Activated CD4-positive, alpha-beta T cell treated with anti-CD3 and anti-CD28 coated beads, Interleukin-2, amount 50 U/mL, for 16 hours (primary cell): ENCODE measurements at places on chromosomes 4 and X.

DNA sequence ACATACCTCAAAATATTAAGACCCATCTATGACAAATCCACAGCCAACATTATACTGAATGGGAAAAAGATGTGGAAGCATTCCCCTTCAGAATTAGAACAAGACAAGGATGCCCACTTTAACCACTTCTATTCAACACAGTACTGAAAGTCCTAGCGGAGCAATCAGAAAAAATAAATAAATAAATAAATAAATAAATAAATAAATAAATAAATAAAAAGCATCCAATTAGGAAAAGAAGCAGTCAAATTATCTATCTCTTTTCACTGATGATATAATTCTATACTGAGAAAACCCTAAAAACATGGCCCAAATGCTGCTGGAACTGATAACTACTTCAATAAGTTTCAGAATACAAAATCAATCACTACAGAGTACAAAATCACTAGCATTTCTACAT lies 67.5 kb downstream of the PRR32 start:
- no peak for DNase-seq

DNA sequence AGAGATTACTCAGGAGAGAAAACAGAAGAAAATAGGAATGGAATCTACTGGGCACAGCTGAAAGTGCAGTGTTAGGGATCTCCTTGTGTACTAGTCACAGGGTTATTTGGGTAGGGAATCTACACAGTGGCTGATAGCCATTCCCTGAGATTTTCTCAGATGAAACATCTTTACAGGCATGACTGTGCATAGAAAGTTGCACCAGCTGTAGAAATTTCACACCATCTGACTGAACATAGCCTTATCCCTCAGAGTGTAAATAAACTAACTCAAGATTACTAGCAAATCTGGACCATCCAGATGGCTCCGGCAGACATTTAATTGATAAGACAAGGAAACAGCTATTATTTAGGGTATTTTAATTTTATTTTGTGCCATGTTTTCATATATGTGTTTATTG lies 2053.5 kb upstream of the TENM3 start:
- no peak for DNase-seq

DNA sequence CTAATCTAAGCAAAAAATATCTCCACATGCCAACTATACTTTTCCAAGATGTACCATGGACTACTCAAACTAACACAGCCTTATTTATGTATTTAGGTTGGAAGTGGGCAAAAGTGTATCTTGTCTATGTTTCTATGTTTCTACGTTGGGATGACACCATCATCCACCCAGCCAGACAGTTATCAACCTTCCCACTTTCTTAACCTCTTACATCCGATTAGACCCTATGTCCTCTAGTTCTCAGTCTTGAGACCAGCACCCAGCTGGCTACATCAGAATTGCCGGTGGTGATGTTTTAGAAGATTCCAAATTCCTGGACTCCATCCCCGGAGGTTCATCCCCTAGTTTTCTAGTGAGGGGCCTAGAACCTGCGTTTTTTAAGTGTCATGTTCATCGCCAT lies 1.0 kb upstream of the AASDH start:
- no peak for DNase-seq

- DNase-seq, result no peak
Observed at GRCh38 chr4:105560421-105560848, 8.0 kb downstream of the ARHGEF38 start.

GRCh38 chr4:108417923-108418322 lies 202.5 kb upstream of the RPL34 start:
- no peak for DNase-seq

DNA sequence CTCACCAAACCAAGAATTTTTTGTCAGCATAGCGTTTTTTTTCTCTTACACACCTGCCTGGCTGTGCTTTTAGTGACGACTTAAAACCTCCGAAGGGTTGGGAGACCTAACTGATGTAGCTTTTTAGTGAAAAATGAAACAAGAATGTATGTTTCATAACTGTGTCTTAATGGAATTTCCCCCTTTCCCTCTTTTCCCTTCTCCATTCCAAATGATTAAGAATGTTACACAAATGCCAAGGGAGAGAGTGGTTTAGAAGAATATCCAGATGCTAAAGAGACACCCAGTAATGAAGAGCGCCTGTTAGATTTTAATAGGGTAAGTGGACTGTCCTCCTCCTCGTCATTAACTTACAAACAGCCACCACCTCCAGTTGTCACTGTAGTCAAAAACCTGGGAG lies 33.2 kb upstream of the TBC1D14 start:
- no peak for DNase-seq

- peak; percentile 14 for DNase-seq
Observed at GRCh38 chrX:13376857-13377549, 57.1 kb upstream of the ATXN3L start.

GRCh38 chr4:26860922-26861433 lies 337 bp downstream of the STIM2 start:
- peak; percentile 56 for DNase-seq

DNA sequence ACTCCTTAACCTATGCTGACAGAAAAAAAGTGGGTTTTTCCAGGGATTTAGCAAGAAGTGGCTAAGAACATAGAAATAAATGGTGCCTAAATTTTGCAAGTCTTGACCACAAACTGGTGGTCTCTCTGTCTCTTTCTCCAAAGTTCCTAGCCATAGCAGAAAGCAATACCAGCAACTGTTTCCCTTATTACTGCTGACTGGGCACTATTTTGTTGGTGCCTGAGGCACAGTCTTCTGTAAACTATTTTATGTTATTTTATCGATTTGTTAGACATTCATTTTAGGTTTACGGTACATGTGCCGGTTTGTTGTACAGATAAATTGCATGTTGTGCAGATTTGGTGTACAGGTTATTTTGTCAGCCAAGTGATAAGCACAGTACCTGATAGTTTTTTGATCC lies 234.6 kb upstream of the TECRL start:
- DNase-seq, result no peak

- peak; percentile 14 for DNase-seq
Observed at GRCh38 chr4:143230683-143231082, 46.0 kb downstream of the USP38 start.

DNA sequence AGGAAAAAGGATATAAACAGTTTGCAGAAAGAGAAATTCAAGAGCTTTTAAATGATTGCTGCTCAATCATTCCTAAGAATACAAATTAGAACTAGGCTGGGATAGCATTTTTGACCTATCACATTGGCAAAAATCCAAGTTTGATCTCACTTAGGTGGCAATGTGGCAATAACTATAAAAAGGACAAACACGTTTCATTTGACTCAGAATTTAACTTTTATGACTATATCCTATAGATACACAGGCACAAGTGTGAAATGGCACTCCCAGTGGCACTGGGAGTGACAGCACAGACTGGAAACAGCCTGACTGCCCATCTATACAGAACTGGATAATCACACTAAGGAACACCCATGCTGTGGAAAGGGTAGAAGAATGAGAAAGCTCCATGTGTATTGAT lies 11.1 kb downstream of the CENPU start:
- DNase-seq, result peak; percentile 11

- no peak for DNase-seq
Observed at GRCh38 chrX:56802428-56802827, 73.4 kb downstream of the NBDY start.

DNA sequence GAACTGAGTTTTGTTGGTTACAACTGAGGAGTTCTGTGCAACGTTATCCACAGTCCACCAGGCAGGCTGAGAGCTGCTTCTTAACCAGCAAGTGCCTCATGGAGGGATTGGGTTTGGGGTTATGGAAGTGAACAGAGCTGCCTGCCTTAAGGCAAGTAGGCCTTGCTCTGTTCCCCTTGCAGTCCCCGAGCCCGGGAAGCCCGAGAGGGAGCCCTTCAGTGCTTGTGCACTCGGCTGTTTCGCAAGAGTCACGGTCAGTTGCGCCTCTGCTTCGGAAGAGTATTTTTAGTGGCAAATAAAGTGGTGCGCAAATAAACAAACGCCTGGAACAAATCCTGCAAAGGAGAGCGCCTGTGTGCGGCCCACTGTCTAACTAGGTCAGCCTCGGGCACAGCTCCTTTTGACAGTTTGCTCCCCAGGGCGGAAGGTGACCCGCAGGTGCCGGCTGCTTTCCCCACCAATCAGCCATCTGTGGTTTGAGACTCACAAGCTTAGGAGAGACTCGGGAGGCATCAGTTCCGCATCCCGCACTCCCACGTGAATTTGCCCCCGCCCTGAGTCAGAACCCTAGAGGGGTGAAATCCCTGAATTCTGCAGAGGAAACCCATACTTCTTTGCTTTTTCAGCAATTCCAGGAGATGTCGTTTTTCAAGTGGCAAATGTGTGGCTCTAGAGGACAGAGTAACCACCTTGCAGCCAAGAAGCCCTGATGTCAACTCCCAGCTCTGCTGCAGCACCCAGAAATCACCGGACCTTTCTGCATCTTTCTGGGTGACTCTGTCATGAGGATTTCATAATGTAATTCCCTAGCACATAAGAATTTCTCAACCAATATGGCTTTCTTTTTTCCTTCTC lies 56.8 kb downstream of the LGI2 start:
- DNase-seq, result no peak

DNA sequence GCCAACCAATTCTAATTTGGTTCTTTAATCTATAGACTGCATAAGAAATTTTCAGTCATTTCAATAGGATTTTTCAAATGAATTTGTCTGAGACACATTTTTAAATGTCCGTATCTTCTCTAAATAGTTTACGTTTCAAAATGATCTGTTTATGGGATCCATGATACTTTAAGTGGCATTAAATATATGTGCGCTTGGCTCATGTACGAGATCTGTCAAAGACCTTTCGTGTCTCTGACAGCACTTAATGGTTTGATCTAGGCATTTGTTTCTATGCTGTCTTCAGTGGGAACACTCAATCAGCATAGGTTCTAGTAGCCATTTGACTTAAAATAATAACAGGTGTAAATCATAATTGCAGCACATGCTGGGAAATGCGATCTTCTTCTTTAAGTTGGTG lies 731.0 kb downstream of the CENPC start:
- DNase-seq, result no peak

GRCh38 chr4:6324461-6324998 lies 54.9 kb downstream of the WFS1 start:
- no peak for DNase-seq

DNA sequence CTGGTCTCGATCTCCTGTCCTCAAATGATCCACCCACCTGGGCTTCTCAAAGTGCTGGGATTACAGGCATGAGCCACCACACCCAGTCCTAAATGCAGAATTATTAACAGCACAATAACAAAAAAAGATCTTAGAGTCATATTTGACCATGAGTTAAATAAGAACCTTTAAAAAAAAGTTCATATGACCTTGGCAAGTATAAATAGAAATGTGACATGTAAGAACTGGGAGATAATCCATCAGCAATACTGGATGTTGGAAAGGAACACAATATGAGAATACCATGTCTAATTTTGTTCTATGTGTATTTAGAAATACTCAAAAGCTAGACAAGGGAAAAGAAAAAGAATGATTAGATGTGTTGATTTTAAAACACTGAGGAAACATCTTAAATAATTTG lies 231.6 kb downstream of the RAPGEF2 start:
- DNase-seq, result no peak

DNA sequence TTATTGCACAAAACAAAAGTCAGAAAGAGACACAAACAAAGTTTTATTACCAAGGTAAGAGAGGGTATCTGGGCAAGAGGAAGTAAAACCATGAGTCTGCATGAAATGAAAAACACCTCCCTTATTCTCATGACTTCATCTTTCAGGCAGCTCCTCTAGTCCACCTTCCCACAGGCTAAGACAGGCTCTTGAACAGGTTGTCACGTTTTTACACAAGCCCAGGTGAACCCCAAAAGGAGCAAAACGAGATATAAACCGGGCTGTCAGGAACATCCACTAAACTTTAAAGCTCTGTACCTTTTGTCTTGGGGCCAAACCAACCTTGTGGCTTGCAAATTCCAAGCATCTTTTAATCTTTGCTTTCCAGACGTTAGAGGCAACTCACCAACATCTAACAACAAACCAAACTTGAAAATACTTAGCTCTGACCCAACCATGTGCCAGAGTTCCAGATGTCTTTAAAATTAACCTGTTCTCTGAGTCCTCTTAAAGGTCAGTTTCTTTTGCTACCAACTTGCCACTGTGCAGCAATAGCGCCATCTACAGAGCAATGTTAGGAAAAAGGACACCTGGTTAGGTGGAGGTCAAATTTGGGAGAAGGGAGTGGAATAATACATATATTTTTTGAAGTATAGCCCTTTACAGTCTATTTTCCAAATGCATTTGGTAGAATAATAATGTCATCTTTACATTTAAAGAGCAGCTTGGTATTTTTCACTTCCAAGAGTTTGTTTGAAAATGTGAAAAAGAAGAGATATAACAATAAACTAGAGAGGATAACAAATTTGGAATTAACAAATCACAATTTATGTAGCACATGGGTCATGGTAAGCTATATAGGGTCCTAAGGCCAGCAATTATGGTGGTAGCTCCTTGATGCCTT lies 73.1 kb downstream of the QRFPR start:
- DNase-seq, result peak; percentile 78

GRCh38 chrX:132776486-132777210 lies 181.8 kb downstream of the HS6ST2 start:
- no peak for DNase-seq

DNA sequence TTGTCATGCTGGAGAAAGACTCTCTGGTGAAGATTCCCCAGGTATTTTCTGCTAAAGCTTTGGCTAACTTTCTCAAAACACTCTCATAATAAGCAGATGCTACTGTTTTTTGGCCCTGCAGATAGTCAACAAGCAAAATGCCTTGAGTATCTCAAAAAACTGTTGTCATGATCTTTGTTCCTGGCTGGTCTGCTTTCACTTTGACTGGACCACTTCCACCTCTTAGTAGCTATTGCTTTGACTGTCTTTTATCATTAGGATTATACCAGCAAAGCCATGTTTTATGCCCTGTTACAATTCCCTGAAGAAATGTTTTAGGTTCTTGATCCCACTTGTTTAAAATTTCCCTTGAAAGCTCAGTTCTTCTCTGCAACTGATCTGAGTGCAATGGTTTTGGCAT lies 231.5 kb downstream of the SLC7A11 start:
- DNase-seq, result peak; percentile 14

GRCh38 chr4:44056721-44057151 lies 391.9 kb downstream of the KCTD8 start:
- DNase-seq, result no peak

DNA sequence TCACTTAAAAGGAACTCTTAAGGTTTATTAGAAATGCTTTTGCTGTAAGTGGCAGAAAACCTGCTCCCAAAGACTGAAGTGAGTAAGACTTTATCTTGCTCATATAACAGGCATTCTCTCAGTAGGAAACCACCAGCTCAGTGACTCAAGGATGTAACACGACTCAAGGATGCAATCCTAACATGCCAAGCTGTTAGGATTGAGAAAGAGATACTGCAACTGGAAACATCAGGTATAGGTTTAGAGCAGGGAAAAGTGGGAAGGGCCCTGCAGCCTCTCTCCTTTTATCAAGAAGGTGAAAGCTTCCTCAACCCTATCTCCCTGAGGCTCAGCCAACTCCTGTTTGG lies 11.9 kb upstream of the SLC9A7 start:
- DNase-seq, result no peak

- DNase-seq, result no peak
Observed at GRCh38 chr4:106083065-106083464, 187.8 kb downstream of the NPNT start.

GRCh38 chr4:42708625-42709024 lies 51.7 kb upstream of the ATP8A1 start:
- no peak for DNase-seq
